ENCODE measurements at places on chromosomes 16 and 17.

DNA sequence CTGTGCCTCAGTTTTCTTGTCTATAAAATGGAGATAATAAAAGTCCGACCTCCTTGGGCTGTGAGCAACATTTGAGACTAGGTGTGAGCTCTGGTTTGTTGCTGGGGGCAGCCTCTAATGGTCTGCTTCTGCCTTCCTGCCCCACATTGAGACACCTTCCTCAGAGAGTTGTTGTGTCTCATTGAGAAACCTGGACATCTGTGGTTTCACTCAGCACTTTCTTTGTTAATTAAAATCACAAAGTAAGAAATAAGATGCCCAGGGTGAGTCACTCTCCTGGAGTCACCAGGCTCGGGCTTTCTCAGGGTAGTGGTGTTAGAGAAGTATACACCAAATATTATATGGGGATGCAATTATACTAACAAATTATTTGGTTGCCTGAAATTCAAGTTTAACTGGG is 389.2 kb upstream of the SALL1 start:
- DNase-seq: no peak

GRCh38 chr16:11316331-11317015 is 28.8 kb upstream of the RMI2 start:
- no peak for DNase-seq

DNA sequence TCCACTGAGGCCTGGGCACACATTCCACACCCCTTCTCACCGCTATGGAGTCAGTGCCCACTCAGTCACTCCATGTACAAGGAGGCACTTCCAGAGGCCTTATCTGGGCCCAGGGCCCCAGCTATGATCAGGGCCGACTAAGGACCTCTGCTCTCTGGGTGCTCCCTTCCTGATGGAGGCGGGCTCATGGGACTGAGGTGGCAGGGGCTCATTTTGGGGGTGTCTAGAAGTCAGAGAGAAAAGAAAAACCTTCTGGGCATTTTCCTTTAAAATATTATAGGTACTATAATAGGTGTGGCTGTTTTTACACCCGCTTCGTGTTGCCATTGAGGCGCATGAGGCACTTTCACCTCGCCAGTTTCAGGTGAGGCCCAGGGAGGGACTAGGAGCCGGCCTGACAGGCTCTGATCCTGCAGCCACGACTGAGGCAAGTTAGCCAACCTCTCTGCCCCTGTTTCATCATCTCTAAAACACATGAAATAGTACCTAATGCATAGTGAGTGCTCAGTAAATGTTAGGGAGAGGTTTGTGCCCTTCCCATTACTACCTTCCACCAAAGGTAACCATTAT is 14.4 kb downstream of the B9D1 start:
- DNase-seq: no peak

GRCh38 chr16:52099382-52099781 is 447.6 kb downstream of the TOX3 start:
- DNase-seq: no peak

GRCh38 chr16:17532338-17532995 is 61.7 kb upstream of the XYLT1 start:
- no peak for DNase-seq
